HT-29 (cell line): ENCODE measurements at places on chromosomes 6 and 20.

- peak; percentile 95 for DNase-seq
These were observed 20.1 kb downstream of the MRPS18A start for GRCh38 chr6:43667245-43668150.

- no peak for DNase-seq
These were observed 202.8 kb downstream of the DLL1 start for GRCh38 chr6:170087941-170088581.

DNA sequence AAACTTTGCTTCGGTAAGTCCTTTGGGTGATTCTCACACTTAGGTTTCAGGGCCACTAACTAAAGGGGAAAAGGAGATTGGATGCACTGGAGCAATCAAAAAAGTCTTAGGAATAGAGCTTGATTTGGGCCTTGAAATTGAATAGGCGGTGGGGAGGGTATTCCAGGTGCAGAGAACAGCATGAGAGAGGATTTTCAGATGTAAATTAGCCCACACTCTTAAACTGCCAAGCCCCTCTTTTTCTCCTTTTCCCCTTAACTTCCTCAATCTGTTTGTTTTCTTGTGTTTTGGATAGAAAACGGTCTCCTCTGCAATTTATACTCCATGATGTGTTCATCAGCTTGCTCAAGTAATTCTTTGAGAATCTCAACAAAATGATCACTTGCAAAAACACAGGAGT, 62.1 kb upstream of the RIPOR2 start:
- no peak for DNase-seq

DNA sequence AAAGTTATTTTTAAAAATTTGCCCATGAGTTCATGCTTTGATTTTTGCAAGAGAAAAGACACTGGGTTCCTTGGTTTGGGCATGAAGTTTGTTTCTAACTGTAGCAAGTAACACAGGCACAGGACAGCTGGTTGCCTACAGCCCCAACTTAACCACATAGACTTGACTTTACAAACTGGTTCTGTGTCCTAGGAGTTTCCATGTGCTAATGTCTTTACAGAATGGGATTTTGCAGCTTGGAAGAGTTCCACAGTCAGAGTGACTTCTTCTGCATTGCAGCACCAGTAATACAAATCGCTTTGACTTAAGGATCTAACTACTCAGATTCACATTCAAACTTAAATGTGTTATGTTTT, 44.3 kb downstream of the OR2B2 start:
- DNase-seq, result peak; percentile 74

GRCh38 chr6:152922706-152923105, 60.1 kb downstream of the FBXO5 start:
- no peak for DNase-seq

- peak; percentile 91 for DNase-seq
These were observed 93.5 kb downstream of the CEBPB start for GRCh38 chr20:50283922-50284810.

DNA sequence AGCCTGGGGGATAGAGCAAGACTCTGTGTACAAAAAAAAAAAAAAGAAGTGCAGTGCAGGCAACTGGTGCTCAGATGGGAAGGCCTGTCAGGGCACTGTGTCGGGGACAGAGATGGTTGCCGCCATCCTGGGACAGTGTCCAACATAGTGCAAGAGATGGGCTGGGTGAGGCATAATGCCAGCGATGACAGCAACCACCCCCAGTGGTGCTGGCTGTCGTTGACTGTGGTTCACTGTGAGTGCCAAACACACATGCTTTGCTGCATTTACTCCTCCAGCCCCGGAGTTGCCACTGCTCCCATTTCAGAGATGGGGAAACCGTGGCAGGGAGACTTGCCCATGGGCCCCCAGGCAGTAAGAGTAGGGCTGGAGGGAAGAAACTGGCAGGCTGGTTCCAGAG, 5.2 kb upstream of the C20orf203 start:
- DNase-seq, result no peak

- DNase-seq, result peak; percentile 21
These were observed 624.1 kb upstream of the CDH4 start for GRCh38 chr20:60627751-60628565.

DNA sequence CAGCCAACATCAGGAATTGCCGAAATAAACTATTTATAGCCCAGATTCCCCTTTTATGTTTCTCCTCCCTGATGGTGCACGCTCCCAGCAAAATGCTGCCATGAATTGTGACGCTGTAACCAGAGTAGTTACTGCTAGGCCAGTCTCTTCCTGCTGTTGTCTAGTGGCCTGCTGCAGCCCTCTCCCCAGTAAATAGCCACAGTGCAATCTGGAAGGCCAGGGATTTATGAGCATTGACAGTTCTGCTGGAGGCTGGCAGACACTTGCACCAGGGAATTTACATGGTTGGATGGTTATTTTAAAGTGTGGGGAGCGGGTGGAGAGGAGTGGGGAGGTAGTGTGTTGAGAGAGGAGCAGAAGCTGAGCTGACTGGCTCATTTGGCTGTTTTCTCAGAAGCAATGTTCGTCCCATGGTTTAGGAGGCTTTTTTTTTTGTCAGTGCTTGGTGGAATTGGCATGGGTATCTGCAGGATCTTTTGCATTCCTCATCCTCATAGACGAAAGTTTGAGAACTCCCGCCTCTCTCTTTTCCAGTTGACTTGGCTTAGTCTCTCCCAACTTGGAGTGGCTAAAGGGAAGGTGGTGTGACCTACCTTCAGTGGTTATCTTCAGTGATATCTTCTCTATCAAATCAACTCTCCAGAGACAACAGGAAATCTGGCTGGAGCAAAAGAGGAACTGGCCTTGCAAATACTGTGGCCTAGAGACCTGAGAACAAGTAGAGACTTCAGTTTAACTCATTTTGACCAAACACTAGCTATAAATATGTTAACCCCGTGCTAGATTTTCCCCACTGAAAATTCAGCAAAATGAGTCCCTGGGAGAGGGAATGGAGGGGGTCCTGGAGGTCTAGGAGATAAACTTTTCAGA, 99.3 kb upstream of the VSTM2L start:
- no peak for DNase-seq

- no peak for DNase-seq
These were observed 248.0 kb downstream of the ESR1 start for GRCh38 chr6:152055517-152055916.

GRCh38 chr6:13500915-13501314, 13.5 kb upstream of the GFOD1 start:
- no peak for DNase-seq

- no peak for DNase-seq
These were observed 111.4 kb upstream of the CLDN20 start for GRCh38 chr6:155152211-155153076.

DNA sequence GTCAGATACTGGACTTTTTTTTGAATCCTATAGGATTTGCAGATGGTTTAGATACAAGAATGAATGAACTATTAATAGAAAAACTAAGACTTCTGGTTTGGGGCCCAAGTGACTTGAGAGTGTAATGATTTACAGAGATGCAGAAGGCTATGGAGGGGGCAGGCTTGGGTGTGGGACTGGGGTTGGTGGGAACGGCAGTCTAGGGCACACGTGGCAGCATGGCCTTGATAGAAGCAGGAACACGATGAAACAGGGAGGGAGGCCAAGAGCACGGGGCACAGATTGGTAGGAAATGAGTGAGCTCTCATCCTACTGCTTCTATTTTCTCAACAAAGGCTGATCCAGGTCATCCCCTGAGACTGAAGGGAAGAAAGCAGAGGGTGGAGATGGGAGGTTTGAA, 3.4 kb upstream of the UST start:
- DNase-seq, result no peak

- DNase-seq, result no peak
These were observed 178.8 kb downstream of the ZFAND3 start for GRCh38 chr6:37998366-37998765.

DNA sequence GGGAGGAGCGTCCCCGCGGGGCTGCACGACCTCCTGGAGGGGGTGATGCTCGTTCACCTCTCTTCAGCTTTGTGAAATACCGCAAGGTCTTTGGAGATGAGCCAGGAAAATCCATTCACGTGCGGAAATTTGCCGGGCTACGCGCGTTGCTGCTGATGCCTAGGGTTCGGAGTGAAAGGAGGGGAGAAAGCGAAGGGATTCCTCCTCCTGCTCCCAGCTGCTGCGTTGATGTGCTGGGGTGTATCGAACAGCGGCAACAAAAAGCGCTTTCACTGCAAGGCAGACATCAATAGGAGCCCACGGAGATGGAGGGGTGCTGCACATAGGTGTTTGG, 391 bp upstream of the B3GAT2 start:
- DNase-seq, result no peak

- DNase-seq, result peak; percentile 30
These were observed 21.5 kb upstream of the HLA-C start for GRCh38 chr6:31293343-31293742.

GRCh38 chr6:63558278-63558677, 14.0 kb upstream of the LOC128125822 start:
- no peak for DNase-seq

DNA sequence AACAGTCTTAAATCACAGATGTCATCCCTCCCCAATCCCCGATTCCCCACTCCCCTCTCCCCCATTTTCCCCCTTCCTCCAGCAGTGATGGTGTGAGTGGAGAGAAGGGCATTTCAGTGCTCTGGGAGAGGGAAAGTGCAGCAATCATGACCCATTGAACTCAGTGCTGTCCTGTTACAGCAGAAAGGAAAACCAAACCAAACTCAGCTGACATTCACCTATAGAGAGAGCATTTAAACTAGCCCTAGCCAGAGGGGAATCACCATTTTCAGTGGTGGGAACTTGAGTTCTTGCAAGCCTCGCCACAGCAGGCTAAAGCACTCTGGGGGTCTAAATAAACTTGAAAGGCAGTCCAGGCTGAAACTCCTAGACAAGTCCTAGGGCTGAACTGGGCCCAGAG, 129.9 kb upstream of the COL21A1 start:
- DNase-seq, result no peak

DNA sequence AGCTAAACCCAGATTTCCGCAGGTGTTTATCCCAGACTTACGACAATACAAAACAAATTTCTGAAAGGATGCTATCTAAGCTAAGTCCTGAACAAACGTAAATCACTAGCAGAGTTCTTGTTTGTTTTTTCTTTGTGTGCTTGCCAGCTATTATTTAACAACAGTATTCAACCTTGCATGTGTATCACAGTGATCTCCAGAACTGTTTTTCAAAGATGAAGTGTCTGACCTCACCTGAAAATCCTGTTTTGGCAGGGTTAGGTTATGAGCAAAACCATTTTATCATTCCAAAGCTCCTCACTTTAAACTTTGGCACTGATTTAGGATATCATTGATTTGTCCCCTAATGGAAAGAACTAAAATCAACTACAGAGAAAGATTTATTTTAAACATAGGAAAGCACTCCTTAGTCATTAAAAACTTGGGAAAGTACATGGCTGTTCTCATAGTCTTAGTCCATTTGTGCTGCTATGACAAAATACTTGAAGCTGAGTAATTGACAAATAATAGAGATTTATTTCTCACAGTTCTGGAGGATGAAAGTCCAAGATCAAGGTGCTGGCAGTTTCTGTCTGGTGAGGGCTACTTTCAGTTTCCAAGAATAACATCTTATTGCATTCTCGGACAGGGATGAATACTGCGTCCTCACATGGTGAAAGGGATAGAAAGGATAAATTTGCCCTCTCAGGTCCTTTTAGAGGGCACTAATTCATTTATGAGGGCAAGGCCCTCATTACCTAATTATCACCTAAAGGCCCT, 20.8 kb upstream of the BMP5 start:
- no peak for DNase-seq

- no peak for DNase-seq
These were observed 113.2 kb upstream of the BEND6 start for GRCh38 chr6:56841751-56842150.

GRCh38 chr20:1871807-1872458, 23.3 kb upstream of the SIRPA start:
- DNase-seq, result no peak

- DNase-seq, result no peak
These were observed 40.3 kb upstream of the SIM1 start for GRCh38 chr6:100504786-100505737.

- DNase-seq, result no peak
These were observed 1.3 kb upstream of the SIRT5 start for GRCh38 chr6:13572951-13573654.

- DNase-seq, result no peak
These were observed 4.7 kb upstream of the C6orf132 start for GRCh38 chr6:42147138-42147562.

DNA sequence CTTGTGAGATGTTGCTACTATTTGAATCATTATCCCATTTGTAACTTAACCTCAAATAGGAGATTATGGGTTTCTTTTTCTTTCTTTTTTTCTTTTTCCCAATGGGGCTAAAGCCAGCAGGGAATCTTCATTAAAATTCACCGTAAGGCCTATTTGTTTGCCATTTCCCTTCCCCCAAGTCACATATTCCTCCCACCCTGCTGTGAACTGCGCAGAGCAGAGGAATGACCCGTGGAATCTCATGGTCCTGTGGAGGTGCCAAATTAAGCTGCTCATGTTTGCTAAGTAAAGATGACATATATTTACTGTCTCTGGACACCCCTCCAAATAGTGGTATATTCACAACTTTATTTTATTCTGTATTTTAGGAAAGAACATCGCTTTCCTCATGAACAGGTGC, 699.3 kb downstream of the RNF144B start:
- DNase-seq, result no peak

- DNase-seq, result no peak
These were observed 82.9 kb upstream of the EXOC2 start for GRCh38 chr6:775863-776262.

DNA sequence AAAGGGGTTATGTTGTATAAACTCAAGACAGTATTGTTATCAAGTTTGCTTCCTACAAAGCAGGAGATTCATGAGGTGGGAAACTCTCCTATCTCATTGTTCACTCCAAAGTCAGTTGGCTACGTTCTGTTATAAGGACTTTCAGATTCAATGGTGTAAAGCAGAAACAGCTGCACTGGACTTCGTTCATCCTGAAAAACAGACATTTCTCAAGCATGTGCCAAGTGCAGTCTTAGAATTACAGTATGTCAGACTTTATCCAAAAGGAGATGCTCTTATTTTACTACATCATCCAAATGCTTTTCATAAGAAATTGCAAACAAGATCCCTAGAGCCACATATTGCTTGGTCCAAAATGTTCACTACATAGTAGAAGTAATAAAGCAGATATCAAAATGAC, 14.9 kb downstream of the COL21A1 start:
- no peak for DNase-seq

DNA sequence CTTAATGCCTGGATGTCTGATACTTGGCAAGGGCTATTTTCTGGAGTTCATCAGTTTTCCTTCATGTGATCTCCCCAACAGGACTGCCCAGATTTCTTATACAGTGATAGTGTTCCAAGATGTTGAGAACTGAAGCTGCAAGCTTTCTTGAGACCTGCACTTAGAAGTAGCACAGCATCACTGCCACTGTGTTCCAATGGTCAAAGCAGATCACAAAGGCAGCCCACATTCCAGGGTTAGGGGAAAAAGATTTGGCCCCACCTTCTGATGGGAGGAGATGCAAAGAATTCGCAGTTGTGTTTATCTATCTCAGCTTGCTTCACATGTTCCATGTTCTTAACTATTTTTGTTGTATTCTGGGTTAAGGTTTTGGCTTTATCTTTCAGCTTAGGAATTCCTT, 78.2 kb downstream of the GPX5 start:
- DNase-seq, result no peak
